ENCODE measurements at places on chromosomes 12 and 14.
A peak's percentile ranks its signal among the peaks of the same experiment; 100 is the strongest.

GRCh38 chr12:107662484-107662883 lies 23.1 kb upstream of the PWP1 start:
- DNase-seq: no peak

DNA sequence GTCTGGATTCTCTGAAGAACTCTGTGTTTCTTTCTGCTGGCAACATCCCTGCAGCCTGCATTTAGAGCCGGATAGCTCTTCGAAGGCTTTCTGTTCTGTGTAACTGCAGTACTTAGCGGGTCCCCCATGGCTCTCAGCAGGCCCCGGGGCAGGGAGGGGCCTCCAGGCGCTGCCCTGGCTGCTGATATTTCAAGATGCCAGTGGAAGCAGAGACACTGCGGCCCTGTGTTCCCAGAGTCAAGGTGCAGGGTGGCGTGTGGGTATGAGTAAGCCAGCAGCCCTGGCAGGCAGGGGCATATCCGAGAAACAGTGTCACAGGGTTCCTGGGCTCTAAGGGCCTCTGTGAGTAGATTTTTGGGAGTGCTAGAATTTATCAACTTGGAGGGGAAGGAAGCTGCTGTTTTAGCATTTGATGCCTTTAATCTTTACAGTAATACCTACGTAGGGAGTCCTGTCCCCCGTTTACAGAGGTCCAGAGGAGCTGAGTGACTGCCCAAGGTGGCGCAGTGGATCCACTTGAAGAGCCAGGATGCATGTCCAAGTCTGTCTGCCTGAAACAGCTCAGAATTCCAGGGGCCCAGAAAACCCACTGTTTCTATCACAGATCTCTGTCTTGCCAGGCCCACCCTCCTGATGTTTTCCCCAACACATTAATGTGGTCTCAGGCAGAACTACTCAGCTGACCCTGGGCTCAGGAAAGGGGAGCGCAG lies 16.2 kb downstream of the ESRRB start:
- no peak for DNase-seq

DNA sequence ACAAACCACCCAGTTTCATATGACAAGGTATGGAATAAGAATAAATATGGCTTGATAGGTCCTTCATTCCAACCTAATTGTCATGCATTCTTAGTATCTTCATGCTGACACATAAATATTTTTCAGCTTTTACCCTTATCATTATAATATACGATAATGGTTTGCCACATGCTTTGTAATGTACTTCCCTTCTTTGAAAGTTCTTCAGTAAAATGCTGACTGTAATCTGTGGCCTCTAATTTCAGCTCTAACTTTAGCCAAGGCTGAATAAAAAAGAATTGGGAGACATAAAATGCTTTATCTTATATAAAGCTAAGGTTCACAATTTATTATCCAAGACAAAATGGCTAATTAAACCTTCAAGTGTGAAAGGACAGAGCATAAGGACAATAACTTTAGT lies 2.6 kb upstream of the MAP4K5 start:
- DNase-seq: no peak

GRCh38 chr12:26845984-26846383 lies 13.0 kb upstream of the ITPR2 start:
- no peak for DNase-seq

- DNase-seq: peak; percentile 39
Measured at GRCh38 chr12:49882248-49882850, 21.4 kb downstream of the FAIM2 start.

DNA sequence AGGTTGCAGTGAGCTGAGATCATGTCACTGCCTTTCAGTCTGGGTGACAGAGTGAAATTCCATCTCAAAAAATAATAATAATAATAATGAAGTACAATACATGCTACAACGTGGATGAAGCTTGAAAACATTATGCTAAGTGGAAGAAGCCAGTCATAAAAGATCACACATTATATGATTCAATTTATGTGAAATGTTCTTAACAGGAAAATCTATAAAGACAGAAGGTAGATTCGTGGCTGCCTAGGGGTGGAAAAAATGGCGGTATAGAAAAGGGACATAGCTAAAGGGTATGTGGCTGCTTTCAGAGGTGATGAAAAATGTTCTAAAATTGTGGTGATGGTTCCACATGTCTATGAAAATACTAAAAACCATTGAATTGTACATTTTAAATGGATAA lies 41.0 kb upstream of the AMIGO2 start:
- no peak for DNase-seq

GRCh38 chr14:100438678-100439592 lies 115.8 kb downstream of the SLC25A47 start:
- DNase-seq: no peak

DNA sequence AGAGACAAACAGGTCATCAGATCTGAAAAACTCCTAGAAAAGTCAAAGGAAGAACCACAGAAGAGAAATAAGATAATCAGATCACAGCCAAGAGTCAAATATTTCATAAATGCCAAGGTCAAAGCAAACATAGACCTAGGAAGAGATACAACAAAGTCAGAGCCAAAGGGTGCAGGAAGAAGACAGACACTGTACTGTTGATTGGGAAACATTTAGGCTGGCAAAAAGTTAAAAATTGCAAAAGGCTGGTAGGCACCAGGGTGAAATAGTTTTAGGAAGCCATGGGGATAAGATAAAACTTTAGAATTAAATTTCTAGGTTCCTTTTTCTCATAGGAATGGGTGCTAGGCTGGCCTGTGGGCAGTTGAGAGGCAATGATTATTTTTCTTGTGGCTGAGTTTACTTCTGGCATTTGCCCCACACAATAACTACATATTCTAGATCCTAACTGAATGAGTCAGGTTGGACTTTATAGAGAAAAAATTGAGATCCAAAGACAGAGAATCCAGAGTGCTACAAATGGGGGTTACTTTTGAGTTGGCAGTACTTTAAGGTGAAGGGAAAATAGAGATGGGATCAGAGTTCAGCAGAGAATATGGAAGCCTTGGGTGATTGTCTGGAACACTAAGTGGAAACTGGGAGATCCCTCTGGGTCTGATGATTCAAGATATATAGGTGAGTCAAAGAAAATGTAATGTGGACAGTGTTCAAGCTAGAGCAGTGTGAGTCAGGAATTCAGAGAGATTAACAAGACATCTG lies 215.5 kb downstream of the C12orf50 start:
- DNase-seq: no peak

Data from chondrocyte (in vitro differentiated cells).